ENCODE measurements at places on chromosomes 16 and 17.

- peak; percentile 93 for DNase-seq
Measured at GRCh38 chr17:7523033-7523432, 25.8 kb upstream of the TNFSF12 start.

DNA sequence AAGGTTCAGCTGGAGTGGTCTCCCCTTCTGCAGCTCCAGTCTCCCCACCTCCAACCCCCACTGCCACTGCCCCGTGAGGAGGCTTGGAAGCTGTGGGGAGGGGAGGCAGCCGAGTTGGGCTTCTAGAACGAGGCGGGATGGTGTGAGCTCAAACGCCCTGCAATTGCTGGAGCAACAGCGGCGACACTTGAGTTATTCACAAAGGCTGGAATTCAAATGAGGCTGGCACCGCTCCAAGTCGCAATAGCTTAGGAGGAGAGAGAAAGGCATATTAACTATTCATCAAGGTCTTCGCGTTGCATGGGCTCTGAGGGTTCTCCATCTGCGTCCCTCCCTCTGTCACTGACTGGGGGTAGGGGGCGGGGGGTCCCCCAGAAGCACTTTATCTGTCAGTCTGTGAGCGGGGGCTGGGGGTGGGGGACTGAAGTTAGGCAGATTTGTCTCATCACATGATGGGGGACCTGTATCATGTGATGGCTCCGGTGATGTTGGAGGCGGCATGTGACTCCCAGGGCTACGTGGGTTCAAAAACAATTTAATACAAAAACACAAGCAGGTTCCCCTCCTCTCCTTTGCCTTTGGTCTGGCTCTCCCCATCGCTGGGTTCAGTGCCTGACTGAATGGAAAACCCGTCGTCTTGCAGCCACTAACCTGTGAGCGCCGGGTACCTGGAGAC, 70.5 kb downstream of the RBBP6 start:
- DNase-seq: peak; percentile 60

GRCh38 chr16:30478766-30479478, 6.4 kb downstream of the ITGAL start:
- DNase-seq: no peak

GRCh38 chr16:1657841-1658240, 20.2 kb upstream of the JPT2 start:
- no peak for DNase-seq

DNA sequence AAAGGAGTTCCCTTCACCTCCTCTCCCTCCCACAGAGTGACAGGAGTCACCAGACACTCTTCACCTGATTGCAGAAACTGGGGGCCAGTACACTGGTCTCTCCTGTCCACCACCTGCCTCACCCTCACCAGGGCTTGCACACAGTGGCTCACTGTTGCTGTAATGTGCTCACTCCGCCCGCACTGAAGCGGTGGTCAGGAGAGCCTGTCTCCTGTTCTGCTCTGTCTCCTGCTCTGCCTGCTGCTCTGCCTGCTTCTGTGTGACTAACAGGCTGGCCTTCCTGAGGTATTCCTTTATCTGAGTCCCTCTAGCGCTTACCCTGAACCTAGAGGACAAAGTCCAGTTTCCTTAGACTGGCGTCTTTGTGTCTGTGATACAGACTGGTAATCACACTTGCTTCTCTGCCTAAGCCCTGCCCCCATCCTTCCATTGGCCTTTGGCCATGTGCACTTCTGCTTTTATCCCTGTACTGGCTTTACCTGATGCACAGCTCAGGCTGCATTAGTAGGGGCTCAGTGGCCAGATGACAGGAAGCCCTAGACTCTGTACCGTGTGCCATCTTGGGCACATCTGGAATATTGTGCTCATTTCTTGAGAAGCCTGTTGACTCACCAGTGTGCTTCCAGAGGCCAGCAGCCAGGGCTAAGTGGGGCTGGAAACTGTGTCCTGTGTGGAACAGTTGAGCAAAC, 13.3 kb downstream of the PROCA1 start:
- no peak for DNase-seq

DNA sequence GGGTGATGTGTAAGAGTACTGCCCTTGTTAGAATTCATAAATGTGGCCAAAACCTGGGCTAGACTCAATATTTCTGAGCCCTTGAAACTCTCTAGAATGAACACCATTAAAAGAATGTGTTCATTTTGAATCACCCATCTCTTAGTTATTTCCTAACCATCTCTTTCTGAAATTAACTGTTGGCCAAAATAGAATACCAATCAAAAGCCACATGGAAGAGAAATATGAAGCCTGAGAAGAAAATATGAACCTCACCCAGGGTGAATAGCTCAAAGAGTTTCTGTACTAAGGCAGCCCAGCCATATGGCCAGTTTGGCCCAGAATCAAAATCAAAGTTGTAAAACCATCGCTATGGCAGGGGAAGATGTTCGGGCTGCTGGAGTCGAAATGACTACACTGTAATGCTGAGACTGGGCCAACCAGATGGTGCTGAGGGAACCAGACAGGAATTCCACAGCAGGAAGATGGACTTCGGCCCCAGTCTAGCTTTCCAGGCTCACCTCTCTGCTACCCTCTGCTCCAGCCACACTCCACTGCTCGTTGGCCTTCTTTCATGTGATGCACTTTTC, 154.3 kb upstream of the ZFHX3 start:
- DNase-seq: no peak

DNA sequence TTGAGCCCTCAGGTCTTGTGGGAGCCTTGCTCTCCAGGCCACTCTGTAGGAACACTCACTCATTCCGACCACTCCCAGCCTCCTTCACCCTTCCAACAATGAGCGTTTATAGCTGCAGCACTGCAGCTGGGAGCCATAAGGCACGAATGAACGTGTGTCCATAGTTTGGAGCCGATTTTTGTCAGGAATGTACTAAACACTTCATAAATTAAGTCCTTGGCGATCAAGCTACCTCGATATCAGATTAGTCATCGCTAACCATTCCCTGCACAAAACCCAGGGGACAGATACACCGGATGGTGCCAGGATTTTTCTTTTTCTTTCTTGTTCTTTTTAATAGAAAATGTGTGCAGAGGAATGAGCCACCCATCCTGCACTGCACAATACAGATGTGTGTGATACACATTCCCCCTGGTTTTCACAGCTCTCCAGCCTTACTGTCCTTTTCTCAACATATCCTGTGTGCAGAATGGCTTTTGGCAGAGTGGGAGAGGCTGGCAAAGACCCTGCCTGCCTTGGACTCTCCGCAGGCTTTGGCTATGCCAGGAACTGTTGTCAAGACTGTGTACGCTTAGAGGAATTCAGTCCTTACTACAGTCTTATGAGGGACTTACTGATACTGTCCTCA, 68.4 kb upstream of the ELAC2 start:
- DNase-seq: no peak

- peak; percentile 79 for DNase-seq
Measured at GRCh38 chr17:50661795-50662391, 27.2 kb downstream of the ABCC3 start.

GRCh38 chr16:47965439-47965838, 190.4 kb downstream of the ABCC12 start:
- peak; percentile 70 for DNase-seq

- no peak for DNase-seq
Measured at GRCh38 chr17:1040216-1040600, 43.3 kb downstream of the TIMM22 start.

DNA sequence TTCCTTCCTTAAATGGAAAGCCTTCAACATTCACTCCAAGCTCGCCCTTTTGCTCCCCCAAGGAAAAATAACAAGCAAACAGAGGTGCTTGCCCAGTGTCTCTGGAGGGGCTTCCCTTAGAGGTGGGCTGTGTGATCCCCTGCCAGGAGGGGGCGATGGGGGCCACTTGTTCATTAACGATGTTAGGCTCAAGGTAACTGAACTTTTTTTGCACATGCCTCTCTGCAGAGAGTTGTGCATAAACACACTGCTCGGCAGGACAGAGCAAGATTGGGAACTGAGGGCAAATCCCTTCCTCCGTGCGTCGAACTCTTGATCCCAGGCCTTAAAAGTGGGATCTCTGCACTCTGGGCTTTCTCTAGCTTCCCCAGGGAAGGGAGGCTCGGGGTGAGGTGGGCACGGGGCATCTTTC, 15.5 kb upstream of the NAGLU start:
- DNase-seq: peak; percentile 42

- DNase-seq: peak; percentile 81
Measured at GRCh38 chr17:76867578-76868175, 527 bp upstream of the MGAT5B start.

- no peak for DNase-seq
Measured at GRCh38 chr16:6157806-6158205, 1060.2 kb upstream of the EEF2KMT start.

- no peak for DNase-seq
Measured at GRCh38 chr17:76131692-76132573, 9.1 kb downstream of the FOXJ1 start.

GRCh38 chr17:6639586-6640535, 650 bp downstream of the KIAA0753 start:
- peak; percentile 52 for DNase-seq

GRCh38 chr17:41895617-41896016, 23.1 kb downstream of the ACLY start:
- DNase-seq: no peak

DNA sequence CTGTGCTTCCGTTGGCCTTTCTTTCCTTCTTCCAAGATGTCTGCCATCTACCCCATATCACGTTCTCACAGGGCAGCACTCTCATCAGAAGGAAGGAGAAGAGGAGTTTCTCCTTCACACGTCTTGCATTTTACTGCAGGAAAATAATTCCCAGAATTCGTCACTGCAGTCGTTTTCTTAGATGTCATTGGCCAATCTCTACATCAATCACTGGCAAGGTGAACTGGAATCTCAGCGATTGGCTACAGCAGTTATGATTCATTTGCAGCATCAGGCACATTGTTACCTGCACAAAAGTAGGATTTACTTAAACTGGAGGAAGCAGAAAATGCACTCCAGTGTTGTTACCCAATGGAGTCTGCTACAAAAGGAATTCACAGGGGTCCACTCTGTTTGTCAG, 277.2 kb upstream of the RBFOX1 start:
- no peak for DNase-seq

DNA sequence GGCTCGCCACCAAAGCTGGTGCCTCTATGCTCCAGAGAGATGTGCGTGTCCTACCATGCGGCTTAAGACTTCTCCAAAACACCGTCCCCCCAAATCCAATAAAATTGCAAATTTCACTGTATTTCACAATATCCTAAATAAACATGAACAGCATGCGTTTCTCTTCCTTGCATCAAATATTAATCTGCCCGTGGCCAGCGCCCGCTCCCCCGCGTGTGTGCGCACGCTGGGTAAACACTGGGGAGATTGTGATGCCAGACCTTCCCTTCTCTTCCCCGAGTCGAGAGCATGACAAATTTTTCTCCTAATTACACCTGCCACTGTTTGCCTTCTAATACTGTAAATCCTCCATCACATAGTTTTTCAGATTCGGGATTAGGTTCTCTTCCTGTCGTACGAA, 148.1 kb downstream of the MRM1 start:
- no peak for DNase-seq

GRCh38 chr17:15884731-15885130, 60.2 kb upstream of the ADORA2B start:
- DNase-seq: no peak

DNA sequence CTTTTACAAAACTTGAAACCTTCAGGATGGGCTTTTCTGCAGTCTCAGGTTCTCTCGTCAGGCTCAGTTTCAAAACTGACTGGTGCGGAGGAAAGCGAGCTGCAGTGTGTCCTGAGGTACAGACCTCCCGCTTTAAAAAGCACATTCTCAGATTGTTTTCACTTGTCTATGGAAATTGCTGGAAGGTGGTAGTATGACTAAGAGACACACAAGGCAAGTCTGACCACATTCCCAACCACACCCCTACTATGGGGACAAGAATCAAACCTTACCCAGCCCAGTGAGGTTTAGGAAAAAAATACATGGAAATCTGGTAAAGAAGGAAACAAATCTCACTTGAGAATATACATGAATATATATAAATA, 18.2 kb downstream of the SRP68 start:
- no peak for DNase-seq

GRCh38 chr16:16149710-16150116, 73.6 kb downstream of the ABCC6 start:
- no peak for DNase-seq

GRCh38 chr17:78130437-78131101, at the start of gene TMC8:
Gene TMC8, plus strand, starts transcription at chr17:78130771. Its CDS starts 818 bp downstream, at chr17:78131589.
- peak; percentile 67 for DNase-seq

- DNase-seq: peak; percentile 78
Measured at GRCh38 chr17:49498029-49498615, 3.0 kb downstream of the NGFR start.

GRCh38 chr16:11835891-11836649, 15.3 kb downstream of the RSL1D1 start:
- DNase-seq: no peak
